H54 (cell line): ENCODE measurements at places on chromosomes 2 and 18.

DNA sequence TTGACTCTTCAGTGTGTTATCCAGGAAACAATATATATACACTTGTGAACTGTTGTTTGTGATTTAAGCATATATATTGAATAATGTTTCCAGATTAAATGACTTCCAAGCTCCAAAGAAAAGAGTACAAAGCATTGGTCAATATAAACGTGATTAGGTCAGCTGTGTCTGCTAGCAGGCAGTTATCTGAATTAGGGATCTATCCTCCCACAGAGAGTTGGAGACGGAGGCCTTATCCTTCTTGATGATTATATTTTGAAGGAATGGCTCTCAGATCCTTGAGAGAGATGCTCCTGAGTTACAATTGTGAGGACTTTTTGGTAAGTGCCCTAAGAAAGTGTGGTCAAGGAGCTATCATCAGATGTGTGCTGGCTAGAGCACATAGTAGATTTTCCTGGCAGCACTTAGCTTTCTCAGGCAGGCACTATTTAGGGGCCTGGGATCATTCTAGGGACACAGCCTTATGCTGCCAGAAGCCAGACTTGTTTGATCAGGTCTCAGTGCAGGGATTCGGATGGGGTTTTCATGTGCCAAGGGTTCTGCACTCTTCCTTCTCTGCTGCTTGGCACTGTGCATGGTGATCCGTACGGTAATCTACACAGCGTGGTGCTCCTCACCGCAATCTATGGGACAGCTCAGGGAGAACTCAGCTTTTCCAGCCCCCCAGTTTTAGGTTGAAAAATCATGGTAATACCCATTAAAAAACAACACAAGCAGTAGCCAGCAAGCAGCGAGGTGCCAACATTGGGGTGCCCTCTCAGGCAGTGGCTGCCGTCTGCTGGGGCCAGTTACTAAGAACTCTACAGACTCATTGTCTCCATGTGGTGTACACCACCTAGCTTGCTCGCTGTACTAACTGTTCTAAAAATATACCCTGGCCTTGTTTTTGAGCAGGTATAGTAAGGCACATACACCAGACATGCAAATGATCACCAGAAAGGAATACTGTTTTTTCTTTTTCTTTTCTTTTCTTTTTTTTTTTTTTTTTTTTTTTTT is 8.0 kb upstream of the ZDBF2 start:
- DNase-seq = no peak

DNA sequence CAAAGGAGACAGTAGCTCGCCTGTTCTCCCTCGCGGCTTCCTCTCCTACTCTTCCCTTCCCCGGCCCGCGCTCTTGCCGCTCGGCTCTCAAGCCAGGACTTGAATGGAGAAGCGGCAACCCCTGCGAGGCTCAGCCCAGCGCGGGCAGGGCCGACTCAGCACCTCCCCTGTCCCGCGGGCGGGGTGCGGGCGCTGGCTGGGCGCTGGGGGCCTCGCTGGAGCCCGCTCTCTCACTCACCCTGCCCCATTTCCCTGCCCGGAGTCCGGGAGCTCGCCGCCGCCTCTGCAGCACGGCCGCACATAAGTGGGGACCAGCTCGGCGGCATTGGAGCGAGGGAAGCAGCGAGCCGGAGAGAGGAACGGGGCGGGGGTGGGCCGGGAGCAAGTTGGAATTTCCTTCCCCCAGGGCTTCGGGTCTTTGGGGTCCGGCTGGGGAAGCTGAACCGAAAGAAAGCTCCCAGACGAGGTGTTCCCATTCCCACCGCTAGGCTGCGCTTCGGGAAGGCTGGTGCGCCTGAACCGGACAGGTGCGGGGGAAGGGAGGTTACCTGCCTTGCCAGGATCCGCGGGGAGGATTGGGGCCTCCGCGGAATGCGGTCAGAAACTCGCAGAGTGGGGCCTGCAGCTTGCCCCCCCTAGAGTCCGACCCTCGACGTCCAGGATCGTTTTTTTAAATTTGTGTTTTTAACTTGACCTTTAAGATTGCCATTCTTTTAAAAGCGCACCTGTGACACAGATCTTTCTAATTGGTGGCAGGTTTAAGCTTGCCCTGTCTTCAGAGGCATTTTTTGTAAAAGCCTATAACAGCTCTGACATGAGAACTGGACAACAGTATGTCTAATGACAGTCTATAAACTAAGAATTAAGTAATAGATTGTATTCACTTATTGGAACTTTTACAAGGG is at the start of gene COBLL1:
COBLL1 (minus strand) TSS at position 105 of the 905 bp plus-strand sequence. CDS start 627 bp downstream, outside the sequence.
- DNase-seq = peak; percentile 40

DNA sequence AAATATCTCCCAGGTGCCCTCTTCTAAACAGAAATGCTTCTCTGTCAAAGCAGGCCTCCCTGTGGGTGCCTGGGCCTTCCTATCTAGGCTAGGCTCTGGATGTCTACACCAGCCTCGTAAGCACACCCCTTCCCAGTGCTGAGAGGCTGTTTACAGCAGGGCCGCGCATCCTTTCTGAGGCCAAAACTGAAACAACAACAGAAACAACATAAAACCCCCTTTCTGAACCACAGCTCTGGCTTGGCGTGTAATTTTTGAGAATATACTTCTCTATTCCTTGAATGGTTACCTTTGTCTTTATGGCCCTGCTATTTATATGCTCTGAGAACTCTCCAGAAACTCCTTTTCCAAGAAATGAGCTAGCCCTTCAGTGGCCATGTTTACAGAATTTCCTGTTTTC is 118.4 kb downstream of the BCL2L11 start:
- DNase-seq = no peak

GRCh38 chr2:212970132-212970531 is 181.3 kb downstream of the IKZF2 start:
- DNase-seq = no peak

DNA sequence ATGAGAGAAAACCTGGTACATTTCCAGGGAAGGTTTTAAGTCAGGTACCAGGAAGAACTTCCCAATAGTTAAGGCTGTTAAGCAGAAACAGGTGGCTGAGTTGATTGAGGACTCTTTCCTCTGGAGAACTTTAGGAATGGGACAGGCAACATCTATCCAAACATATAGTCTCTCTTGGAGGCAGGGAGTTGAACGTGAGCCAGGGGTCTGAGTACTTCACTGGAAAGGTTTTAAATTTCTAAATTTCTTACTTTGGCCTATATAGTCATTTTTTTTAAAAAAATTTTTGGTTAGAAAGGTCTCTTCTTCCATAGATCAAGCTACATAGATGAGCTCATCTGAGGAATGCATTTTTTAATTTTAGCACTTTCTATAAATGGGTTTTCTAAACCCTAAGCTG is 261.4 kb upstream of the TCF4 start:
- DNase-seq = no peak

DNA sequence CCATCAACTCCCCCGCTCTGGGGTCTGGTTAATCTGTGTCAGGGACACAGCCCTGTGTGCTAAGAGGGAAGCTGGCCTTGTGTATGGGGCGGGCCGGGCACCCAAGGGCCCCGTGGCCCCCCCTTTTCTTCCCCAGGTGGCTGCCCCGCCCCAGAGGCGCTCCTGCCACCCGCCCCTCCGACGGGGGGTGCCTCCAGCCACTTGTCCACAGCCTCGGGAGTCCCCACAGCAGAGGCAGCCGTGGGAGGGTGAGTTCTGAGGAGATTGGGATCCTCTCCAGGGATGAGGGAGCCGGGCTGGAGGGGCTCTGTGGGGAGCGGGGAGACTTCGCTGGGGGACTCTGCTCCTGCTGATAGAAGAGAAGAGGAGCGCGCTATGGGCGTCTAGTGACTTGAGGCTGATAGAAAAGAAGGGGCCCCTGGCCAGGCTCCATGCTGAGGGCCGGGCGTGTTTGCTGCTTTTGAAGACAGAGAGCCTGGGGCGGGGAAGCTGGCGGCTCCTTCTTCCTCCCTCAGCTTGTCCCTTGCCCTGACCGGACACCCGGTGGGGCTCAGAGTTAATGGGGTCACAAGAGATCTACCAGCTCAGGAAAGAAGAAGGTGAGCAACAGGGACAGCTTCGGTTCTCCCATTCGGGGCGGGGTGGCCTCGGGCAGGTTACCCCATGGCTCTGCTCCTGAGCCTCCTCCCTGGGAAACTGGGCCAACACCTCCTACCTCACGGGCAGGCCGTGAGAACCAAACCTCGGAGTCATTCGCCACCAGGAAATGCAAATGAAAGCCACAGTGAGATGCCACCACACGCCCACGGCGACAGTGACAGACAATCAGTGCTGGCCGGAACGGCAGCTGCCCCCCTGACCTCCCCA is 89.4 kb upstream of the TAF1B start:
- DNase-seq = no peak

GRCh38 chr2:8534729-8535468 is 147.0 kb upstream of the ID2 start:
- no peak for DNase-seq

DNA sequence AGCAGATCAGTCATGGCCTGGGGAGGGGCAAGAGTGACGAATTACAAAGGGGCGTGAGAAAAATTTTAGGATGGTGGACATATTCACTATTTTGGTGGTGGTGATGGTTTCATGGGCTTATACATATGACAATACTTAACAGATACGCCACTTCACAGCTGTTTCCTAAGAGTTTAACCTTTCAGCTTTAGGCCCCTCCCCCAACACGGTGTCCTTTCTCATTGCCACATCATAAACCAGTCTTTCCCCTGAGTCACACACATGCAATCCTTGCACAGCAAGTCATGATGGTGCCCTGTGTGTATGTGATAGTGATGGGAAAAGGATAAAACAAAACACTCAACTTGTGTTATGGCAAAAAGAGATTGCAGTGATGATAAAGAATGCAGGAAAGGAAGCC is 47.6 kb upstream of the IL1R1 start:
- DNase-seq = no peak

GRCh38 chr2:241356871-241357260 is 781 bp downstream of the FARP2 start:
- DNase-seq = no peak

GRCh38 chr2:68487773-68488355 is 20.5 kb downstream of the APLF start:
- no peak for DNase-seq

GRCh38 chr18:8856212-8856611 is 150.9 kb downstream of the MTCL1 start:
- no peak for DNase-seq

- no peak for DNase-seq
These were observed 112.2 kb downstream of the VAPA start for GRCh38 chr18:10025711-10026670.

DNA sequence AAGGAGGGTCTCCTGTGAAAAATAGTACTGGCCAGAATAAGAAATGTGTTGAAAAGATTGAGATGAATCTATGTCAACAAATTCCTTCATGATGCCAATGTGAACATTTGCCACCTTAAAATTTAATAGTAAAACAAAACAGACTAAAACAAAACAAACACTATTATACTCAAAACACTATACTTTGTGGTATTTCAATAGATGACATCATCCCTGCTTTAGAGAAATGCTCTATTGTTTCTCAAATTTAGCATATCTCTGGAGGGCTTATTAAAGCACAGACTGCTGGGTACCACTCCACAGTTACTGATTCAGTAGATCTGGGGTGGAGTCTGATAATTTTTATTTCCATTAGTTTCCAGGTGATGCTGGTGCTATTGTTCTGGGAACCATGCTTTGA is 579.4 kb upstream of the FAM98A start:
- DNase-seq = no peak
